ENCODE measurements at places on chromosomes 3 and 15.

- DNase-seq: no peak
These were observed 4.9 kb downstream of the MAN2A2 start for GRCh38 chr15:90907838-90908507.

GRCh38 chr3:48426401-48426909 is 3.4 kb downstream of the PLXNB1 start:
- no peak for DNase-seq

DNA sequence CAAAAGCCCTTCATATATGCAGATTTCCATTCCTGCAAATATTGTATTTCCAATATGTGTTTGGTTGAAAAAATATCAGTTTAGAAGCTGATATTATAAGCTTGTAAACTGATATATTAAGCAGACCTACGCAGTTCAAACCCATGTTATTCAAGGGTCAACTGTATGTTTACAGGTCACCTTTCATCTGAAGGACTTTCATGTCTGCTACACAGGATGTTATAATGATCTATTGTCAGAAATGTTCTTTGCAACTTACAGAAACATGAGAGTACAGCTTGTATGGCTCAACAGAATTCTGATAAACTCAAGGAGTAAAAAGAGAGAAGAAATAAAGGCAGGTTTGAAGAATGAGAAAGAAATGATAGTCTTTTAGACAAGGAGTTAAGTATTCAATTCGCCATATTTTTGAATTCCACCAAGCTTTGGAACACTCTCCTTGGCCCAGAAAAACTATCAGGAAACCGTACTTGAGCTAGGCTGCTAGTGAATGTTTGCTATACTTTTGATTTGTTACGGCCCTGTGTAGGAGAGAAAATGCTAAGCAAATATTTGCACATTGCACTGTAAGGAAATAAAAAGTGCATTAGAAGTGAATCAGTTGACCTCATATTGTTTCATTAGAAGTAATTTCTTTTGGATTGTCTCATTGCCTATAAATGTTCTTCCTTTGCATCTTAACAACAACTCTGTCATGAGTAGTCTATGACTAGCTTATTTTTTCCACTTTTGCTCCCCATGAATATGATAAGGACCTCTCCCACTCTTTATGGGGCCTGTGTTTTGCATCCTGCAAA is 81.2 kb downstream of the NEK11 start:
- no peak for DNase-seq

DNA sequence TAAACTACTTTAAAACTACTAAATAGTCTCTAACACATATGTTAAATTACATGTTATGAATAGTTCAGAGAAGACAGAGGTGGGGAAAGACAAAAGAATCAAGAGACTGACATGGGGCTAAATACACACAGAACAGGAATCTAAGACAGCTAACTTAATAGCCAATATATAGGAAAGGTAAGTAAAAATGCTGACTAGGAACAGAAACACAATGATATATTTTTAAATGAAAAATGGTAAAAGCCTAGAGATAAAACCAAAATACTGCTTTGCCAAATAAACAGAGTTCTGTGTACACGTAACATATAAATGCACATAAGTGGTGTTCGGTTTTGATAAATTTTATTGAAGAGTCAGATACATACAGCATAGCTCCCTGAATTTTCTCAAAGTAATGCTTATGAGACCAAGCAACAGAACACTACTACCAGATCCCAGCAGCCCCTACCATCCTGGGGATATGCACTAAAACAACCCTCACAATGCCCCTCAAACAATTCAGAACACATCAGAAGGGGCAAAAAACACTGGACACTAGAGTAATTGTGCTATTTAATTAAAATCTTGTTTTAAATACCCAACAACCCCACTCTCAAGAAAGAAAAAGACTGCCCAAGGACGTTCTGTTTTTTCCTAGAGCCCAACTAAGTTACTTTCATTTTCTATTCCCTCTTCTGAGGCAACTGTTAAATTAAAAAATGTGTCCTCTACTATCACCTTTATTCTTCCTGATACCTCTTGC is 121.1 kb downstream of the ADAM10 start:
- no peak for DNase-seq

GRCh38 chr3:69231929-69232440 is 109.6 kb upstream of the LMOD3 start:
- no peak for DNase-seq

DNA sequence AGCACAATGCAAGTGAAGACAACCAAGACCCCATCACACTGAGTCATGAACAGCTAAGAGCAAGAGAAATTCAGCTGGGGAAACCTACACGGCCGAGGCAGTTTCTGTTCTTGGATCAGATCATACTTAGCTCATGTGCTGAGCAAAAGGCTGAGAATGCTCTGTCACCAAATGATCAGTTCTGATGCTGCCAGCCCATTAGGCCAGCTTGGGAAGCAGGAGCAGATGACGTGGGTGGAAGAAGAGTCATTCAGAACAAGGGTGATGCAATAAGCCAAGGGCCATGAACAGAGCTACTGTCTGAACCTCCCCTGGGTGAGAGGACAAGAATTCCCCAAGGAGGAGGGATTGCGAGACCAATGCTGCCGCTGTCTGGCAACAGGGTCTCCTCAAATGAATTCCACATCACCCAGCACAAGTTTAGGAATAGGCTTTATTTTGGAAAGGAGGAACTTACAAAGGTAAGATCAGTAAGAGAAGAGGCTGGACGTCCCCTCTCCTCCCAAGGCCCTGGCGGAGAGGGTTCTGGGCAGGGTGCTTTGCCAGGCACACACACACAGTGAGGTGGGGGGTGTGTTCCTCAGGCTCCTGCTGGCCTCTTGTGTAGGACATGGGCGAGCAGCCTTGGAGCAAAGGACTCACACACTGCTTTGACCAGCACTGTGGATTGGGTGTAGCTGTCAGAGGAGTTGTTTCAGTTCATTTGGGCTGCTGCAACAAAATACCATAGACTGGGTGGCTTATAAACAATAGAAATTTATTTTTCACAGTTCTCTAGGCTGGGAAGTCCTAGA is 65.6 kb upstream of the CTXND1 start:
- no peak for DNase-seq

- no peak for DNase-seq
These were observed 84.5 kb upstream of the SETMAR start for GRCh38 chr3:4218456-4219226.

GRCh38 chr3:70982700-70983140 is 600.8 kb downstream of the FOXP1 start:
- peak; percentile 26 for DNase-seq

GRCh38 chr15:39391230-39391629 is 189.6 kb upstream of the THBS1 start:
- no peak for DNase-seq

- DNase-seq: no peak
These were observed 44.8 kb upstream of the RPL32 start for GRCh38 chr3:12886106-12886679.

- no peak for DNase-seq
These were observed 8.5 kb downstream of the NR1I2 start for GRCh38 chr3:119790369-119790768.
